ENCODE measurements at places on chromosomes 12 and 14. TPM values are rescaled to one million over a fixed set of nuclear protein-coding genes. Genes with fewer than 3 reads are reported as not detected.

Gene FAM186B
- total RNA-seq, result 1.1 TPM

Gene PTPN6
- total RNA-seq, result 22.5 TPM

Gene TMTC2
- 17.5 TPM for total RNA-seq

Gene METAP2
- total RNA-seq, result 85.5 TPM

Gene ADGRD1
- not detected for total RNA-seq

Gene RNF212B
- total RNA-seq, result not detected

Gene ARMH4
- 2.6 TPM for total RNA-seq

Gene KIAA0586
- total RNA-seq, result 50.3 TPM

Gene PMCH
- total RNA-seq, result not detected

Gene FITM1
- total RNA-seq, result not detected

Gene MLF2
- 248 TPM for total RNA-seq

Gene MRPS35
- 117 TPM for total RNA-seq

Gene SRRM4
- total RNA-seq, result under 0.01 TPM

Gene DAO
- total RNA-seq, result not detected

Gene EFS
- 0.23 TPM for total RNA-seq

Gene CMA1
- not detected for total RNA-seq

Gene NANOG
- total RNA-seq, result not detected

Gene GPX2
- 4.3 TPM for total RNA-seq

Gene ARHGAP5
- total RNA-seq, result 46.4 TPM

Gene LAG3
- total RNA-seq, result 0.40 TPM

Gene CLEC7A
- 0.40 TPM for total RNA-seq

Gene OTOGL
- 3.1 TPM for total RNA-seq
